H4 (cell line): ENCODE measurements at places on chromosomes 16 and 17.
A peak's percentile ranks its signal among the peaks of the same experiment; 100 is the strongest.

GRCh38 chr16:78218279-78218678 is 118.8 kb downstream of the WWOX start:
- DNase-seq: no peak

GRCh38 chr17:75060434-75061054 is 13.5 kb downstream of the KCTD2 start:
- DNase-seq: no peak

DNA sequence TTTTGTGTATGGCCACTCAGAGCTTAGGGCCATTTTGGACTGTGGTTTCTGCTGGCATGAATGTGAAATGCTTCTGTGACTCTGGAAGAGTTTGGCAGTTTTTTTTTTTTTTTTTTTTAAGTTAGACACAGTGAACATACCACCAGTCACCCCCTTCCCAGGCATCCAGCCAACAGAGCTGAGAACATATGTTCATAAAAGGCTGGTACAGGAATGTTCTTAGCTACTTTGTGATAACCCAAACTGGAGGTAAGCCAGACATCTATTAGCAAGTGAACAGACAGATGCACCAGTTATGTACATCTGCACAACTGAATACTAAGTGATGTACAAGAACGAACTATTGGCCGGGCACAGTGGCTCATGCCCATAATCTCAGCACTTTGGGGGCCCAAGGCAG is 92.7 kb downstream of the ABCC1 start:
- DNase-seq: peak; percentile 76

DNA sequence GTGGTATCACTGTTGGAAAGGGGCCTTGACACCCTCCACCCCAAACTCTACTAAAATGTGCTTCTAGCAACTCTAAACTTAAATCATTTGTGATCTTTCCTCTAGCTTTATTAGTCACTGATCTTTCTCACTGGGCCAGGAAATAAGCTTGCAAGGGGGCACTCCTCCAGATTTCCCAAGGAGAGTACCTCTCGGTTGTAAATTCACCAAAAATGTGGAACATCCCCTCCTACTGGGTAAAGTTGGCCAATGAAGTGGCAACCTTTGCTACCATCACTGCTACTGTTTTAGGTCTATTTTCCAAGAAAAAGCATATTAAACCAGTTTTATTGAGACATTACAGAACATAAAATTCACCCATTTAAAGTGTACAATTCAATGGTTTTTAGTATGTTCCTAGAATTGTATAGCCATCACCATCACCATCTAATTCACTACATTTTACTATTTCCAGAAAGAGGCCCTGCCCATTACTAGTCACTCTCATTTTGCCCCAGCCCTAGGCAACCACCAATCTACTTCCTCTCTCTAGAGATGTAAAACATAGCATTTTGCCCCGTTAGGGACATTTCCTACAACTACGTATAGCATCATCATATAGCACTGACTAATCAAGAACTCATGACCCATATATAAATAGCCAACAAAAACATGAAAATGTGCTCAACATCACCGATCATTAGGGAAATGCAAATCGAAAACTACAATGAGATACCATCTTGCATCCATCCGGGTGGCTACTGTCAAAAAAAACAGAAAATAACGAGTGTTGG is 44.6 kb upstream of the ADCY9 start:
- DNase-seq: no peak

DNA sequence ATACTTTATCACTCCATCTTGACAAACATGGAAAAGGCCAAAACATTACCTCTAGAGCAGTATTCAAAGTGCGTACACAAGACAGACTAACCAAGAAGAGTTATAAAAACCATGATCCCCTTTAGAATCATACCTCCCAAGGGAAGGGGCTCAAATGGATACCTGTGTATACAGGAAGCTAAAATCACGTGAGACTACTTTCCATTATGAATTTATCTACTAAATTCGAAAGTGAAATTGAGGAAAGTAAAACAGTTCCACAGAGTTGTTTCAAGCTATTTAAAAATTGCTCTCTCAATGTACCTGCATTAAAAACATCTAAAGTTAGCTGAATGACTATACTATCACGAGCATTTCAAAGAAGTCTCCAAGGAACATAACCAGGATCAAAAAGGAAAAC is 32.7 kb downstream of the AP1G1 start:
- no peak for DNase-seq

DNA sequence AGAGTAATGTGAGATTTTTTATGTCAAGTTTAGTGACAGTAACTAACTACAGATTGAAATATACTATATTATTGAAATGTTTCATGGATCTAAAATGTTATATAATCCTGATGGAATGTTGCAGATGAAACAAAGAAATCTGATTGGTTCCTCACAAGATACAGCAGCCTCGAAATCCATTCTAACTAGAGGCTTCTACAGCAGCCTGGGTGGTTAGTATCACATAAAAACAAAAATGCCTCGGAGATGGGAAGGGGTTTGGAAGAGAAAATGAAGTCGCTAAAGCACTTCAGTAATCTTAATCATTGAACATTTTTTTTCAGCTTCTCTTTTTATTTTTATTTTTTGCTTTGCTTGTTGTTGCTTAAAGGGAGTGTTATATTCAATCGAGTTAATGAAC is 75.2 kb downstream of the TANC2 start:
- DNase-seq: no peak

- peak; percentile 59 for DNase-seq
Measured at GRCh38 chr16:10126686-10127085, 55.5 kb downstream of the GRIN2A start.

DNA sequence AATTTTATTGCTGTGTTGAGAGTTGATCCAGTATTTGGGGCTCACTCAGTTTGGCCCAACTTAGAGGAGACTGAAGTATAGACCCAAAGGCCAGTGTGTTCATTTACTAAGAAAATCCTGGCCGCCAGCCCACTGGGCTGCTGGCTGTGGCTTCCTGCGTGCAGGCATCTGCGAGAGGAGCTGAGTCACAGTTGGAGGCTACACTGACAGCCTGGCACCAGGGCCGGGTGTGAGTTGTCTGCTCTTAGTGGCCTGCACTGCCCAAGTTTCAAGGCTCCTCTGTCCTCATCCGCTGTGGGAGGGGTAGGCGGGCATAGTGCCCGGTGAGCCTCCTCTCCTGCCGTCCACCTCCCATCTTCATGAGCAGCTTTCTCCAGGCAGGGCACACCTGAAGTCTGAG is 54.2 kb downstream of the PLD6 start:
- DNase-seq: peak; percentile 93

GRCh38 chr16:89257281-89257731 is 39.8 kb downstream of the ZNF778 start:
- DNase-seq: no peak

DNA sequence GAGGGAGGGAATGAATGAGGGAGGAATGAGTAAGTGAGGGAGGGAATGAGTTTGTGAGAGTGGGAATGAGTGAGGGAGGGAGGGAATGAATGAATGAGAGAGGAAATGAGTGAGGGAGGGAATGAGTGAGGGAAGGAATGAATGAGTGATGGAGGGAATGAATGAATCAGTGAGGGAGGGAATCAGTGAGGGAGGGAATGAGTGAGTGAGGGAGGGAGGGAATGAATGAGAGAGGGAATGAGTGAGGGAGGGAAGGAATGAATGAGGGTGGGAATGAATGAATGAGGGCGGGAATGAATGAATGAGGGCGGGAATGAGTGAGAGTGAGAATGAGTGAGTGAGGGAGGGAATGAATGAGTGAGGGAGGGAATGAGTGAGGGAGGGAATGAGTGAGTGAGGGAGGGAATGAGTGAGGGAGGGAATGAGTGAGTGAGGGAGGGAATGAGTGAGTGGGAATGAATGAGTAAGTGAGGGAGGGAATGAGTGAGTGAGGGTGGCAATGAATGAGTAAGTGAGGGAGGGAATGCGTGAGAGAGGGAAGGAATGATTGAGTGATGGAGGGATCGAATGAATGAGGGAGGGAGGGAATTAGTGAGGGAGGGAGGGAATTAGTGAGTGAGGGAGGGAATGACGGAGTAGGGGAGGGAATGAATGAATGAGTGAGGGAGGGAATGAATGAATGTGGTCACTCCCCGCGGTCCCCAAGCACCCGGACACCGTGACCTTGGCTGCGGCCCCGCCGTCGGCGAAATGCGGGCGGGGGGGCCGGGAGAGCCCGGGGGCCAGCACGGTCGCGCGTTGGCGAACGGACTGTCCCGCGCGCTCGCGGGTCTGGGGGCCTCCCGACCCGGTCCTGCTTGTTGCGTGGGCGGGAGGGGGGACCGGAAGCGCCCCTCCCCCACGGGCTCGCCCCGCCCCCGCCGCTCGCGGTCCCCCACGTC is 1.1 kb upstream of the UBE2I start:
- DNase-seq: peak; percentile 71

GRCh38 chr16:61385392-61386071 is 650.7 kb downstream of the CDH8 start:
- DNase-seq: no peak

DNA sequence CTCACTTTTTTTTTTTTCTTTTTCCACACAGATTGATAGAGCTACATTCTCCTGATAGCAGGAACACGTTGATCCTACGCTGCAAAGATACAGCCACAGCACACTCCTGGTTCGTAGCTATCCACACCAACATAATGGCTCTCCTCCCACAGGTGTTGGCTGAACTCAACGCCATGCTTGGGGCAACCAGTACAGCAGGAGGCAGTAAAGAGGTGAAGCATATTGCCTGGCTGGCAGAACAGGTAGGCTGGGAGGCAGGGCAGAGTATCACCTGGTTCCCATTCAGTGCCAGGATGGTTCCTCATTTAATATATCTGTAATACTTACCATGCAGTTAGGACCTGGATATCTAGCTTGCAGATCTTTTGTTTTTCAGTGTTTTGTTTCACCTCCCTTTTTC is 51.1 kb upstream of the VPS4A start:
- DNase-seq: no peak

GRCh38 chr16:11583166-11583565 is 3.6 kb downstream of the LITAF start:
- no peak for DNase-seq

GRCh38 chr16:5015351-5015750 is 18.4 kb downstream of the NAGPA start:
- no peak for DNase-seq

DNA sequence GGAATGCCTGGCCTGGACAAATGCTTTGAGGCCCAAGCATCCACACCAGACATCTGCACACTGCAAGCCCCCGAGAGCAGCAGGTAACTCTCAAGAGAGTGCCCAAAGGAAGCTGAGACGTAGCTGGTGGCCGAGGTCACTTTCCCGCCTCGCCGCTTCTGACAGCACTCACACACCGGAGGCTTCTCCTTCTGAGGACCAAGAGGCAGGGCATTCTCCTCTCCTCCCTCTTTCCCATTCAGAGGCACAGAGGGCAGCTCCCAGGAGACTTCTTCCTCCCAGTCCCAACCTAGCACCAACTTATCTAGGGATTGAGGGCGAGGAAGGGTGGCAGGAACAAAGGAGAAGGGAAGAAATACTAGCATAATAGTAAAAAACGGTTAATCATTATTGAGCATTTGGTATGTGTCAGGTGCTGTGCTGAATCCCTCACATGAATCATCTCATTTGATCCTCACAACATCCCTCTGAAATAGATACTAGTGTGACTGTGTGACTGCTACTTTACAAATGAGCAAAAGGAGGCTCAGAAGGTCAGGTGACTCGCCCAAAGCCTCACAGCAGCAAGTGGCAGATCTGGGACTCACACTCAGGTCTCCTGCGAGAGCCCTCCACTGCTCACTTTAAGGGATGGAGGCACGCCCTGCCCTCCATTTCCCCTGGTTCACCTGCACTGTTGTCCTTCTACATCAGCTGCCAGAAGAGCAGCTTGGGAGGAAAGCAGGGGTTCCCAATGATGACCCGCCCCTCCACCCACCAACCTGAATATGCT is 41.8 kb downstream of the MYO18A start:
- no peak for DNase-seq

DNA sequence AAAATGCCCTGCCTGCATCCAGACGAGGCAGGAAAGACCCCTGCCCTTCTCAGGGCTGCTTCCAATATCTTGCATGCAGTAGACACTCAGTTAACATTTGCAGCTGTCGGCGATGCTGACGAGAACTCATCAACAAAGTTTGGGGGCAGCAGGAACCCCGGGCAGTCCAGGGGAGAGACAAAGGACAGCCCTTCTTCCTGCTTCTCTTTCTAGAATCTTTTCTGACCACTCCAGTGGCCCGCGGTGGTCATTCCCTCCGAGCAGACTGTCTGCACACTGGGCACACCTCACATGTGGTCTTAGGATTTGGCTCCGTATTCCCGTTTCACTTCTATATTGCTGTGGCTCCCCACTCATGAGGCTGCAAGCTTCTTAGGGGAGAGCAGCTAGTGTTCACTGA is 31.0 kb upstream of the MFSD6L start:
- DNase-seq: no peak
